ENCODE measurements at places on chromosomes 7 and 10.

- no peak for DNase-seq
Measured at GRCh38 chr7:114302858-114303257, 111.8 kb upstream of the FOXP2 start.

- DNase-seq: no peak
Measured at GRCh38 chr10:22816298-22816653, 101.9 kb upstream of the PIP4K2A start.

GRCh38 chr10:87794285-87794684, 23.7 kb downstream of the ATAD1 start:
- DNase-seq: no peak

DNA sequence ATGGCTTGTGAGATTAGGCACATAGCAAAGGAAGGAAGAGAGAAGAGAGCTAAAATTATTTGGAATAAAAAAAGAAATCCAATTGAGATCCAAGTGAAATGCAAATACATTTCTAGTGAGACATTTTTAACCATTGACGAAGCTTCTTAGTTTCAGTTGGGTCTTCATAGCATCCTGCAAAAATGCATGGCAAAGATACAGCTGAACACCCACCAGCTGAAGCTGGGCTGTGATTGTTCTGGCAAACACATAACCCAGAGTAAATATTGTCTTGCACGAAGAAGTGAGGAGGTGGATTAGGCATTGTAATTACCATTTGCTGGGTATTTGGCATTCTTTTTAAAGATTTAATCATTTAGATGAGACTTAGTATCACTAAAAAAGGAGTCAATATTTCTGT, 409.4 kb downstream of the GRM8 start:
- DNase-seq: no peak

GRCh38 chr10:113889911-113890310, 35.5 kb downstream of the NHLRC2 start:
- no peak for DNase-seq

DNA sequence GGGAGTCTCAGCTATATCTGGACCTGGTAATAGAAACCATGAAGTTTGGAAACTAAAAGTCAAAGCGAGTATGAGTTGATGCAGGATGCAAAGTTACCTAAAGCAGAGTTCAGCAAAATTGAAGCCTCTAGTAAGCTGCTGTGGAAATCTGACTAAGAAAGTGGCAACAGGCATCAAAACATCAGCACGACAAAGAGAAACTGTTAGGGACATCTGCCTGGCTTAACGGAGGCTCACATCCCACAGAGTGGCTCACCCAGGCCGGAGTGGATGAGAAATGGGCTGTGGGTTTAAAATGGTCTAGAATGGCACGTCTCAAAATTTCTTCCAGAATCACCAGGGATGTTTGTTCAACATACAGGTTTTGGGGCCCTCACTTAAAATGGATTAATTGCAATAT, 164.1 kb upstream of the NPY start:
- DNase-seq: no peak

DNA sequence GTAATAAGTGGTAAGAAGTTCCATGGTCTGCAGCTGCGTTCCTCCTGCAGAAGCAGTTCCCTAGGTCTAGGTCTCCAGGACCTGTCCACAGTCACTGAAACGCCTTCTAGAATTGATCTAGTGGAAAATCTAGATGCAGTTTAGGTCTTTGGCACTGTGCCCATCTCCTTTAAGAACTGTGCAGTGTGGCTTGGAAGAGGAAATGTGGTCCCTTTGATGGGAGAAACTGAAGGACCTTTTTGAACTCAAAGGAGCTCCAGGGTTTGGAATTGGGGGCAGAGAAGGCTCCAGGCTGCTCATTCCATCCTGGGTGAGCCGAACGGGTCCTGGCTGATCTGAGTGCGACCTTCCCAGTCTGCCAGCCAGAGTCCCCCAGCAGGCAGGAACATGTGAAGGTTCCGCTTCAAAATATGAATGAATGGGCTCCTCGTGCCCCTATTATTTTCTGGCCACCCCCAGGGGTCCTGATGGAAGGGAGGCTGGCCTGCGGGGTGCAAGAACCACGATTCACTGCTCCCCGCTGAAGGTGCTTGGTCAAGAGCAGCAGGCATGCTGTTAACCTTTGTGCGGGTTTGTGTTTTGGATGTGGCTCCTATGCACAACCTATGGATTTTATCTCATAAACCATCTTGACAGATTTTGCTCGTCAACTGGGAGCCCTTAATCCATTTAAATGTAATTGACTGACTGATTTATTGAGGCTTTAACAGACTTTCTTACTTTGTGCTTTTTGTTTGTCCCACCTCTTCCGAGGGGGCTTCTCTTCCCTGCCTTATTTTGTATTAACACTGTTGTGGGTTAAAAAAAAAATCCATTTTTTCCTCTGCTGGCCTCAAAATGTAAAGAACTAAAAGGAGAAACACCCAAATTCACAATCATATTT, 36.7 kb downstream of the ZNF467 start:
- no peak for DNase-seq

- no peak for DNase-seq
Measured at GRCh38 chr10:118735294-118735693, 19.5 kb downstream of the CACUL1 start.

- DNase-seq: no peak
Measured at GRCh38 chr10:6145166-6145987, 56.5 kb downstream of the RBM17 start.

DNA sequence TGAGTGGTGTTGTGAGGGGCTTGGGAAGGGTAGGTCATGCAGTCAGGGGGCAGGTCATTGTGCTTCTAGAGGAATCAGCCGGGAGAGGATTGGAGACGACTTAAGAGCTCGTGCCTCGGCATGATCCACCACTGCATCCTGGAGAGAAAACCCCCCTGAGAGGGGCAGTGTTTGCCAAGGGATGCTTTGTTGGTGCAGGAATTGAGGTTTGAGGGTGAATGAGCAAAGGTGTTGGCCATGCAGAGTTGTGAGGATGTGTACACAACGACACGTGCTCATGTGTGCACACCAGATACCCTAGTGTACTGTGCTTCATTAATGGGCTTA, 85.6 kb upstream of the ANLN start:
- no peak for DNase-seq

- DNase-seq: no peak
Measured at GRCh38 chr7:100472121-100472851, 6.7 kb downstream of the TSC22D4 start.

DNA sequence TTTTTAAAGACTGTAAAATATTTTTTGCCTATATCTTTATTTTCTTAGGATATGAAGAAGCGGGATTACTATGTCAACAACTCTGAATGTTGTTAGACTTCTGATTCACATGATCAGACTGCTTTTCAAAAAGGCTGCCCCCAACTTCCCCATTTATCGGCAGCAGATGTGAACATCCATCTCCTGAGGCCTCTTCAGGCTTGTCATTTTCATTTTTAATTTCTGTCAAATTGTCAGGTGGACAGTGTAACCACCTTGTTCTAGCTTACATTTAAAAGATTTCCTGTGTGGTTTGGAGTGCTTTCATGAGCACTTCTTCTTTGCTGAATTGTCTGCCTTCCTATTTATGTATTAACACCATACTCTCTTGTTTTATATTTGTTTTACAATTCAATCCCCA, 78.8 kb upstream of the GSDME start:
- no peak for DNase-seq

GRCh38 chr7:151695951-151696541, 176.4 kb upstream of the RHEB start:
- DNase-seq: no peak

GRCh38 chr10:71634531-71635164, 84.9 kb downstream of the C10orf105 start:
- no peak for DNase-seq

DNA sequence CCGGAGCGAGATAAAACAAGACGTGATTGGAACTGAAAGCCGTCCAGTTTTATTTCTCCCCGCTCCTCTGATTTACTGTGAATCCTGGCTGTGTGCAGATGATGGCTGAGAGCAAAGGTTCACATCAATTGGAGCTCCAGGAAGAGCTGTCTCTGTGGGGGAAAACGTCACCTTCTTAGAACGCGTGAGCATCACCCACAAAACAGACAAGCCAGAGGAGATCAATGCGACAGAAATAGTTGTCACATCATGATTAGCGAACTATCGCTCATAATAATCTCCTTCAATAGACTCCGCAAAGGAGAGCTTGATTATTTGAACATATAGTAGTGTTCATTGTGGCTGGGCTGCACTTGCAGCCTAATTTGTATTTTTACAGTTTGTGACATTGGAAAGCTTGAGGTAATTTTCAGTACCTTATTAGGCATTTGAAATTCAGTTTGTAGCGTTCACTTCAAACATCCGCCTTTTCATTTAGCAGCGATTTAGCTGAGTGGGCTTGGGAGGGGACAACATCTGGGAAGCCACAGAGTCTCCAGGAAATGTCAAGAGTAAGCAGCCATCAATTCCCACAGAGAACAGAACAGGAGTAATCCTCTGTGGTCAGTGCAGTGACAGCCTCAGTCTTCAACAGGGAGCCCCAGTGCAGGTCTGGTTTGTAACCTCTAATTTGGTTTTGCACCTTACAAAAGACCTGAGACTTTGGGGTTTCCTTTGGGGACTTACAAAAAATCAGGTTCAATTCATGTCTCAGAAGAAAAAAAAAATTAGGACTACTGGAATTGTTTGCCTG, 276.8 kb upstream of the PFKP start:
- DNase-seq: no peak

DNA sequence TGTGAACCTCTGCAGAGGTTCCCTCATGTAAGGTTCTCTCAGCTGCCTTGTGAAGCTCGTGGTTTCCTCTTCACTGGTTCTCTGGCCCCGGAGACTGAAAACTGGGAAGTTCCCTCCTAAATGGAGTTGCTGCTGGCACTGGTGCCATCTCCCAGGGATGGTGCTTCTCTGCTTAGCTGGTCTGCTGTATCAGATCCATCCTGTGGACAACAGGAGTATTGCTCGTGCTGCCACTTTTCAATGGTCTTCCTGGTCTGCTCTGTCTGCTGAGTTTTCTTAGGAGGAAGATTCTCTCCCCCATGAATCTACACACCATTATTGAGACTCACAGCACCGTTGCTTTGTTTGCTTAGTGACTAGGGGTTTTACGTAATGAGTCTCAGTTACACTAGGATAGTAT, 247.8 kb downstream of the OTUD1 start:
- no peak for DNase-seq

DNA sequence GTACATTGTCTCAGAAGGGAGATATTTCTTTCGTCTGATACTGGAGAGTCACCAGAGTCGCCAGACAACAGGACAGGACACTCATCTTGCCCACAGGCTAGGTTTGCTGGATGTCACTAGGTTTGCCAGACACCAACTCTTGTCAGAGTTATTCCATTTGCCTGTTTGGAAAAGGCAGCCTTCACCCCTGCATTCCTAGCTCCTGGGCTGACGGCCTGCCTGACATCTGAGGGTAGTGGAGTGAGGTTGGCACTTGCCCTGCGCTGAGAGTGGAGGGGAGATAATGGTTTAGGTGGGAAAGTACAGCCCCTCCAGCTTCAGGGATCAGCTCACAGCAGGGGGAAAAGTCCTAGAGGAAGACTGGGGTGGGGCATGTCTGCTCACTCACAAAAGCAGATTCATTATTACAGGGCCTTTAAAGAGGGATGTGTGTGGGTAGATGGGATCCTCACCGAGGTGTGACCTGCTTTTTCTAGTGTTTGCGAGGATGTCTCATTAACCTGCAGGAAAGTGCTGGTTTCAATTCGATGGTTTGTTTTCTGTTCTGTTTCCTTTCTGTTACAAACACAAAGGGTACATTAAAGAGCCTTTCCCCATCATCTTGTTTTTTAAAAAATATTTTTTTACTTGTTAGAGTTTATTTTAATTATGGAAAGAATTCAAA, 79.3 kb upstream of the TNS3 start:
- no peak for DNase-seq

DNA sequence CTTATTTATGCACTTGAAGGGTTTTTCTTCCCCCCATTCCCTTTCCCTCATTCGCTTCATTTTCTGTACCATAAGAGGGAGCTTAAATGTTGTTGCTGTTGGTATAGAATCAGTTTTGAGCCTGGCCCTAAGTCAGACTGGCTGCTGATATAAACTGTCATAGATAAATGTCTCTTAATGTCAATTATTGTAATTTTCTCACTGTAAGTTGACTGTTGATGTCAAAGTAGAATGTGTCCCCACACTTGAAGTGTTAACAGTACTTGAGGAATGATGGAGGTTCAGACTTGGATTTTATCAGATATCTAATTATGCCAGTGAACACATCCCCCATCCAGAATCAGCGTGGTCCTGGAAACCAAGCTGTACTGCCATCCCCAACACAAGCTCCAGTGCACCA, 87.8 kb downstream of the PRR15 start:
- no peak for DNase-seq

GRCh38 chr10:105398202-105398601, 757.1 kb downstream of the SORCS3 start:
- no peak for DNase-seq

- no peak for DNase-seq
Measured at GRCh38 chr7:904847-905246, 28.5 kb downstream of the GET4 start.

GRCh38 chr10:6033954-6034353, 28.2 kb downstream of the IL2RA start:
- DNase-seq: no peak

- DNase-seq: no peak
Measured at GRCh38 chr7:33369888-33370287, 240.5 kb downstream of the BBS9 start.

DNA sequence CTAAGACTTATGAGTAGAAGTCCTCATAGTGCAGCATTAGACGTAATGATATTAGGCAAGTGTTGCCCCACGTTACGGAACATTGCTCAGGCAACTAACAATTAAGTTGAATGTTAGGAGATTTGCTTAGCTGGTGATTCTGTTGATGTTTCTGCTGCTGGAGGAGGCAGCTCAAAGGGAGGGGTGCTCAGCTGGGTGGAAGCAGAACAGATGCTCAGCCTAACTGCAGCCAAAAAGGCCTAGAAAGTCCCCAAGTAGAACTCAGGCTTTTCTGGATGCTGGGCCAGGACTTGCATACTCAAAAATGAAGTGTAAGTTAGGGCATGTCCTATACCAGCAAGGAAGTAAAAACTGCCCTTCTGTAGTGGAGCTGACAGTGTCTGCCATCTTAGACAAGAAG, 201.4 kb downstream of the ADRA2A start:
- DNase-seq: no peak

Data from cortex of kidney (tissue), 1 donor.